ENCODE measurements at places on chromosomes 6 and 20.

DNA sequence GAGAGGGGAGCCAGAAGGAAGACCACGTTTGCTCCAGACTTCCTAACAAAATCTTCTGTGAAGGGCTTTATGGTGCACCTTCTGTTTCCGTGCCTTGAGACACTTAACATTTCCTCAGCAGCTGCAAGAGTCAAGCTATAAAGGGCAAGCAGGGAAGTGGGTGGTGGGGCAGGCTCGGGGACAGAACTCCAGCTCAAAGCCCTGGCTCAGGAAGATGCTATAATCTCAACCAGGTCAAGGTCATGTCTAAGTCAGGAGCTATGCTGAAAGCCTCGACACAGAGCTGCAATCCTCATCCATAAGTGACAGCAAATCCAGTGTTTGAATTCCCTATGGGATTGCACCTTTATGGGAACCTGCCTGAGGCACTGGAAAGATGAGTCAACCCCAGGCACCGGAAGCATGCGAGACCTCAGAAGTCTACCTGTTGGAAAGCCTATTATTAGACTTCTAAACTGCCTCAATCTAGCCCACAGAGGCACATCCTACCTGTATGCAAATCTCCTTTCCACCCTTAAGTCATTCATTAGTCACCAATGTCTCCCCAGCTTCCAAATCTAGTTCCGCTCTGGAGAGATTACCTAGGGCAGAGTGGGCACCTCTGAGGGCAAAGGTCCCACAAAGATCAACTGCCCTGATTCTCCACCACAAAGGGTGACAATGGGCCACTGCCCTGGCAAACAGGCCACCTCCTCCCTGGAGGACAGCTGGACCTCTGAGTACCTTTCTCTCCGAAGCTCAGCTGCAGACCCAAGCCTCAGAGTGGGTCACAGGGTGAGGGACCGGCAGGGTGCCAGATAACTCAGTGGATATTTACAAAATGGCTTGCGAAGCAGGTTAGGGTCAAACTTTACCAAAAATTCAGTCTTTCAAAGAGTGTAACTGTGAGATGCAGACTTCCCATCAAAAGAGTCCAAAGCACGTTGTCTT is 287.0 kb downstream of the CDC5L start:
- DNase-seq, result no peak

- DNase-seq, result peak; percentile 93
Measured at GRCh38 chr20:3686867-3687321, 5.1 kb upstream of the ADAM33 start.

GRCh38 chr6:95923518-95923917 is 92.3 kb upstream of the FUT9 start:
- no peak for DNase-seq

GRCh38 chr6:84227044-84227433 is 404 bp downstream of the CEP162 start:
- DNase-seq, result no peak

GRCh38 chr6:56091159-56091869 is 156.1 kb downstream of the COL21A1 start:
- no peak for DNase-seq

DNA sequence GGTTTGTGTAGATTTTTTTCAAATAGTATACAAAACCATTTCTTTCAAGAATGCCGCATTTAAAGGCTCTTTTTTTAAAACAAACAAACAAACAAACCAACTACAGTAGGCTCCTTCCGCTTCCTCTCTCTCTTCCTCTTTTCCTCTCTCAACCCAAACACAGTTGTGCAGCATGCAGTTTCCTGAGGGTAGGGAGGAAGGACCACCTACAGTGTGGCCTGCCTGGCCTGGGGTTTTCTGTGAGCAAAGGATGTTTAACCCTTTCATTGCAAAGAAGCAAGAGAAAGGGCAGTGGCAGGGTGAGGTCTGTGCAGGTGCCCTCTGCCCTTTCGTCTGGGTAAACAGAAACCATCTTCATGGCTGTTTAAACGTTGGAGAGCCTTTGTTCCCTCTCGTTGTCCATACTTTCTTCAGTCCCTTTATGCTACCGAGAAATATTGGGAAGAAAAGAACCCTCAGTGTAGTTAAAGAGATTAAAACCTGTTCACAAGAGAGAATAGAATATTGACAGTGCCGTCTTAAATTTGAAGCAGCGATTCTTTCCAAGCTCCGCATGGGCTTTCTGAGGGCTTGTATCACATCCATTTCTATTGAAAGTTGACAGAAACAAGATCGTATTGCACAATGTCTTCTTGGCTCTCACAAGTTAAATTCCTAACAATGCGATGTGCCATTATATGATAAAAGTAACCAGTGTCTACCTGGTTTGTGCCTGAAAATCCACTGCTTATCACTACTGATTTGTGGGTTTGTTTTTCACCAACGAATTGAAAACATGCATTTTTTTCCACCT is 215.5 kb upstream of the SNX9 start:
- DNase-seq, result no peak

GRCh38 chr20:35360033-35360432 is 51.7 kb downstream of the UQCC1 start:
- no peak for DNase-seq

DNA sequence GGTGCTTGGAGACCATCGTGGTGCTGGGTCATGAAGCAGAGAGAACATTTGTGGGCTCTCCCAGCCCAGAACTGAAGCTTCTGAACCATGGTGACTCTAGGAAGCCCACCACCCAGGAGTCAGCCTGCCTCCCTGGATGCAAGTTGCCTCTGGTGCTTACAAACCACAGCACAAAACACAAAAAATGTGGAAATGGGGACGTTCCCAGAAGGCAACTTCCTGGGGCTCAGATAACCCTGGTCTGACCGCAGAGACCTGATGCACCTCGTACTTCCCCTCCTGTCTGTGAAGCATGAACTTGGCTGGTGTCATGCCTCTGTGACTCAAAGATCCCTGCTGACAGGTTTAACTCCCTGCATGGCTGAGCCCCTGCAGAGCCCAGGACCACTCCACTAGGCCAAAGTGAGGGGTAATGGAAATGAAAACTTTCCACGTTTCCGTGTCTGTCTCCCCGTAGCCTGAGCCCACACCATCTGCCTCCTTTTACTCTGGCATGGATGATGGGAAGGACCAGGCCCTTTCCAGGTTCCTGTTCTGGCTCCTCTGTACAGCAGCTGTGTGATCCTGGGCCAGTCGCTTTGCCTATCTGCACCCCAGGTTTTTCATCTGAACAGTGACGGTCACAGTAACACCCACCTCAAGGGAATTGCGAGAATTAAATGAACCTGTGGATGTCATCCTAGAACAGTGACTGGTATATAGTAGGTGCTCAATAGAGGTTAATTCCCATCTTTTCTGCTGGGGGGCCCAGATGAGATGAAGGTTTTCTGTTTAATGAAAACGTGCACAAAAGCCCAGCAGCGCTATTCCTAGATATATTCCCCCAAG is 57.7 kb downstream of the PPP1R16B start:
- no peak for DNase-seq

DNA sequence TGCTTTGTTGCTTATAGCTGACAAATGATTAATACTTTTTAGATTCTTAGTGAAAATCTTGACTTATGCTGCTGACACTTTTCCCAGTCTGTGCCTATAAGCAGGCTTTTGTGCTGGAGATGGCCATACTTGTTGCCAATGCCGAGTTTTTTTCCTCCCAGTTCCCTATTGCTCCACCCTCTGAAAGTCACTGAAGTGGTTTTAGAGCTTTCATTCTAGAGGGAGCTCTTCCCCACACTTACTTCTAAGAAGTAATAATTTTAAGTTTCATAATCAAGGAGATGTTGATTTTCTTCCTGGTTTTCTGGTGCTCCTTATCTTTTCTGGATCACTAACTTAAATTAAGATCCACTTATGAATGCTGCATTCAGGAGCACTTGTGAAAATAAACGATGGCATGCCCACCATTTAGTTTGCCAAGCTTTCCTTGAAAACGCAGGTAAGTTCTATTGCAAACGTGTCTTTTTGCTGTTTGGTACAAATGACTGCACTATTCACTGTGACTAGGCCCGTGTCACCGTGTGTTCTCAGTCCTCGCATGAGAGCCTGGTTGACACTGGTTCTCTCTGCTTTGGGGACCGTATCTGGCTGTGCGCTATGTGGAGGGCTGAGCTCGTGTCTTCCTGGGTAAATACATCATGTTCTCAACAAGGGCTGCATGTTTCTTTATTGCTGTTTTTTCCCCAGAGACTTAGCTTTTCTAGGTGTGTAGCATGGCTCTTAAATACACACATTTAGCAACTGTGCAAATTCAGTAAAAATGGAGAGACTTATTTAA is 50.2 kb downstream of the GFRA4 start:
- no peak for DNase-seq

- DNase-seq, result no peak
Measured at GRCh38 chr20:31565699-31566318, 39.3 kb upstream of the ID1 start.

- no peak for DNase-seq
Measured at GRCh38 chr6:106473812-106474211, 113.3 kb downstream of the CRYBG1 start.

- DNase-seq, result no peak
Measured at GRCh38 chr6:44524476-44525227, 137.1 kb downstream of the CDC5L start.

DNA sequence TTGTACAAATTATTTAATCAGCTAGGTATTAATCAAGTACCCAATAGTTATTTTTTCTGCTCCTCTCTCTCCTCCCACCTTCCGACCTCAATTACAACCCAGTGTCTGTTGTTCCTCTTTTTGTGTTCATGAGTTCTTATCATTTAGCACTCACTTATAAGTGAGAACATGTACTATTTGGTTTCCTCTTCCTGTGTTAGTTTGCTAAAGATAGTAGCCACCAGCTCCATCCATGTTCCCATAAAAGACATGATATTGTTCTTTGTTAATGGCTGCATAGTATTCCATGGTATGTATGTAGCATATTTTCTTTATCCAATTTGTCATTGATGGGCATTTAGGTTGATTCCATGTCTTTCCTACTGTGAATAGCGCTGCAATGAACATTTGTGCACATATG is 652.8 kb upstream of the CITED2 start:
- no peak for DNase-seq

DNA sequence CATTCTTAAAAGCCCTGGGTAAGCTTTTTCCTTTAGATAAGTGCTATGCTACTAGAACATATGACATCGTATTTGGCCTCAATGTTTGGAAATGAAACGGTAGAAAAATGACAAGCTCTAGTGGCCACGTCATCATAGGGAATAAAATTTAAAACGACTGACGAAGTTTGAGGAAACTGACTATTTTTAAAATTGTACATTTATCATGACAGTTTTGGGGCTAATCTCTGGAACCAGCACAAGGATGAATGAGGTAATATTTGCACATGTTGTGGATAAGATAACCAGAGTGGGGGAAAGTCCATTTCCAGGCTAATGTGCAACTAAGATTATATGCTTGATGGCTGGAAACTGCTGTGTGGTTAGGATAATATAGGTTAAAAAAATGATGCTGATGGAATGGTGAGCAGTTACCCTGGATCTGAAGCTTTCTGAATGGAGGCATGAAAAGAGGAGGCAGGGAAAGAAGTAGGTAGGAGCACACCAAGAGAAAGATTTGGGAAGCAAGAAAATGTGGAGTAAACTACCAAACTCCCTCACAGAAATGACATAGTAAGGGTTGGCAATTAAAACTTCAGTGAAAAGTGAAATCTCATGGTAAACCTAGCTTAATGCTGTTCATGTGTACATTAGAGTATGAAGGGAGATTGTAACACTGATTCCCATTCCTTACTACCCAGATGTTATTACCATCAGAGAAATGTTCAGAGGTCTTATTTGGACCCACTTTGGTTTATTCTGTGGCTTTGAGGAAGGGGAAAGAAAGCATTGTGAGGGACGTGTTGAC is 42.7 kb upstream of the CEP162 start:
- DNase-seq, result no peak

DNA sequence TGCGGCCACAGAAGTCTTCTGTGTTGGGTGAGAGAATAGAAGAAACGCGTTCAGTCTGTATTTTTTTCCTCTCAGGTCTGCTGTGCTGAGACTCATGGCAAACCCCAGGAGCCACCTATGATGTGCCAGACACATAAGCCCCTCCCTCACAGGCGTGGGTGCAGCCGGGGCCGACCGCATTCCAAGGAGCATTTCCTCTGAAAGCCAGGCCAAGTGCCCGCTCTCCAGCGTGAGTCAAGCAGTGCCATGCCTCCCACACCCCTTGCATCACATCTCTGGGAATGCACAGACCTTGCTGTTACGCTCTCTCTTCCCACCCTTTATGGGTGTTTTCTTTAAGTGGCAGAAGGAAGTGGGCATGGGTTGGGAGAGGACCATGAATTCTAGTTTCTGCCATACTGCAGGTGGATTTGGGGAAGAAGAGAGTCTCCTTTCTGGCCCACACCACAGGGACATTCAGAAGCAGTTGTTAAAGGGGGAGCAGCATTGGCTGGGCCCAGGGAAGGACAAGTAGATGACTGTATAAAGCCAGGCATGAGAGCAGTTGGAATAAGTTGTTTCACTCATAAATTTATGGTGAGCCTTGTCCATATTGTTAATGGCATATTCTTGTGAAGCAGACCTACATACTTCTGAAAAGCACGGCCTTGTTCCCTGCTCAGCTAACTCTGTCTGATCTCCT is 37.1 kb upstream of the TFAP2A start:
- no peak for DNase-seq

GRCh38 chr20:23289249-23289648 is 61.3 kb upstream of the NXT1 start:
- DNase-seq, result no peak

DNA sequence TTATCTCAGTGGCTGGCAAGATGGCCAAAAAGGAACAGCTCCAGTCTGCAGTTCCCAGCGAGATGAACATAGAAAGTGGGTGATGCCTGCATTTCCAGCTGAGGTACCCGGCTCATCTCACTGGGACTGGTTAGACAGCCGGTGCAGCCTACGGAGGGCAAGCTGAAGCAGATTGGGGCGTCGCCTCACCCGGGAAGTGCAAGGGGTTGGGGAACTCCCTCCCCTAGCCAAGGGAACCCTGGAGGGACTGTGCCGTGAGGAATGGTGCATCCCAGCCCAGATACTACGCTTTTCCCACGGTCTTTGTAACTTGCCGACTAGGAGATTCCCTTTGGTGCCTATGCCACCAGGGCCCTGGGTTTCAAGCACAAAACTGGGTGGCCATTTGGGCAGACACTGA is 324.7 kb downstream of the GJA1 start:
- DNase-seq, result no peak

- DNase-seq, result no peak
Measured at GRCh38 chr6:6837541-6838080, 249.1 kb downstream of the LY86 start.

GRCh38 chr20:49859807-49860206 is 47.2 kb downstream of the SLC9A8 start:
- DNase-seq, result no peak
